ENCODE measurements at places on chromosomes 16 and 17.

DNA sequence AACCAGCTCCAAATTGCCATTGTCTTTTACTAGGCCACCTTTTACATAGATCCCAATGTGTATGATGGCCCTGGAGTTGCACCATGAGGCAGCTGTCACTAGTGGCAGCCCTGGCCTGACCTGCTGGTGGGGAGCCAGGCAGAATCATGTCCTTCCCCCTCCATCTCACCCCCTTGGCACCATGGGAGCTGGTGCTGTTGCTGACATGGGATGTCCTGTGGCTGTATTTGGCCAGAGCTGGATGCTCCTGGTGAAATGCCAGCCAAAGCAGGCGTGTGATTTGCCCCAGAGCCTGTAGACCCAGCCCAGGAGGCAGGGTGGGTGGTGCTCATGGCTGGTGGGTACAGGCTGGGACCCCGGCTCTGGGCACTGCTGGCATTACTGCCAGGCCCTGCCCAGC, 18.6 kb downstream of the SLC12A3 start:
- no peak for DNase-seq

DNA sequence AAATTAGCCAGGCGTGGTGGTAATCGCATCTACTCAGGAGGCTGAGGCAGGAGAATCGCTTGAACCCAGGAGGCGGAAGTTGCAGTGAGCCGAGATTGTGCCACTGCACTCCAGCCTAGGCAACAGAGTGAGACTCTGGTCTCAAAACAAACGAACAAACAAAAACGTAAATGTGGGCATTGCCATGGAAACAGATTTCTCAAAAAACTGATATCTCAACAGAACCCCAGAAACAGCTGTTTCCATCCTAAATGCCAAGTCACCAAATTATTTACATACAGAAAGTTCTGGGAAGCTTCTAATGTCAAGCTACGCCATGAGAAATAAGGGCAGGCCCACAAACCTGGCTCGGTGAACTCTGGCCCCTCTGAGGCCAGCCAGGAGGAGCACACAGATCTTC, 16.0 kb upstream of the ZNF689 start:
- no peak for DNase-seq

- no peak for DNase-seq
These were observed 8.8 kb upstream of the GJD3 start for GRCh38 chr17:40373324-40373723.

- no peak for DNase-seq
These were observed 15.7 kb downstream of the GJD3 start for GRCh38 chr17:40348562-40349476.

- no peak for DNase-seq
These were observed 117.0 kb upstream of the KCNJ16 start for GRCh38 chr17:69958063-69958462.

GRCh38 chr17:69857412-69857835, 217.6 kb upstream of the KCNJ16 start:
- no peak for DNase-seq

DNA sequence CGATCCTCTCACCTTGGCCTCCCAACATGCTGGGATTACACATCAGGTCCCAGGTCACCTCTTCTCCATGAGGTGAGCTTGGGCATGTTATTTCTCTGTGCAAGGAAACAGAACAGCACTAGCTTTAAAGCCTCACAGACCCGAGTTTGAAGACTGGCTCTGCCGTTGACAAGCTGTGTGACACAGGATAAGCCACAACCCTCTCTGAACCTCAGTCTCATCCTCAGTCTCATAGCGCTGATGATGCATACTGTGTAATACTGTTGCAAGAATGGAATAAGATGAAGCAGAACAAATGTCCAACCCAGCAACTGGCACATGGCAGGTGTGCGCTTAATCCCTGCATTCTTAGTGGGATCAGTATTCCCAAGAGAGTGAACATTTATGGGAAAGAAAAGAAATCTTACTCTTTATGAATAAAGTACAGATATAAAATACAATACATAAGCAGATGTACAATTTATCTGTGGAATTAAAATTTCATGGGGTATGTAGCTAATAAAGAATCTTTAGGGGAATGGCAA, 43.5 kb downstream of the ABAT start:
- DNase-seq = no peak

- DNase-seq = no peak
These were observed 223.8 kb downstream of the IRF8 start for GRCh38 chr16:86122681-86123342.

DNA sequence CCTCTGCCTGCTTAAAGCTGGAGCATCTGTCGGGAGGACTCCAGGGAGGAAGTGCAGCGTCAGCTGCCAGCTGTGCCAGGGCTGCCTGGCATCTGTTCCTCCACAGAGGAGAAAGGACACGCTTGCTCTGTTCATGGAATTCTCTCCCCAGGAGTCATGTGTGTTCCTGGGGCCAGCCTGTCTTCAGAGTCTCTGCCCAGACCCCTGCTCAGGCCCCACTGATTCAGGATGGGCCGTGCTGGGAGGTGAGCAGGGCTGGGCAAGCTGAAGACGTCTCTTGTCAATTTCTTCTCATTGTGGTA, 24.2 kb downstream of the CRISPLD2 start:
- DNase-seq = no peak

DNA sequence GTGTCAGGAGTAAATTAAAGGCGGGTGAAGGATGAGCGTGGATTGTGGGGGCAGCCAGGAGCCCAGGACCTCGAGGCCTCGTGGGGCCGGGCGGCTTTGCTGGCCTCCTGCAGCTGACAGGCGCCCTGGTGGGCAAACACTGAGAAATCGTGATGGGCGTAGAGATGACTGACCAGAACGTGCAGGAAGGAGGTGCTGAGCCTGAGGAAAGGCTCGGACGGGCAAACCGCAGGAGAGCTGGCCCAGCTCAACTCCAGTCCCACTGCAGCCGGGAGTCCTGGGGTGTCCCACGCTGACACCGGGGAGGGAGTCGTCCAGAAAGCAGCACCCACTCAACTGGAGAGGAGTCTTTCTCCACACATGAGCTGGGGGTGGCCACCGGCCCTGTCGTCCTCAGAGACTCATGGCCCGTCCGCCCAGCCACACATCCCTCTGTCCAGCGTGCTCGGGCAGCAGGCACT, 36.9 kb downstream of the METRNL start:
- DNase-seq = no peak
